Neural progenitor cell (in vitro differentiated cells): ENCODE measurements at places on chromosomes 3 and 15. TPM values are rescaled to one million over a fixed set of nuclear protein-coding genes. Genes with fewer than 3 reads are reported as not detected.

The MORC1 gene
- not detected in 2 replicates for total RNA-seq

GRCh38 chr3:172751175-172751704 is 714 bp downstream of the ECT2 start:
- peaks cover 34% of the 10 kb centered on the region for H3K36me3 ChIP-seq
- H3K27ac ChIP-seq: peak overlapping the region; percentile 81
- peak; percentile 48 for DNase-seq
- peak overlapping the region; percentile 95 for H3K4me3 ChIP-seq

The TCF12 gene
- 130 and 149 TPM in 2 replicates for total RNA-seq

GRCh38 chr3:110494728-110495127 is 576.9 kb upstream of the NECTIN3 start:
- no peak overlapping the region for H3K4me3 ChIP-seq
- no peak for DNase-seq

DNA sequence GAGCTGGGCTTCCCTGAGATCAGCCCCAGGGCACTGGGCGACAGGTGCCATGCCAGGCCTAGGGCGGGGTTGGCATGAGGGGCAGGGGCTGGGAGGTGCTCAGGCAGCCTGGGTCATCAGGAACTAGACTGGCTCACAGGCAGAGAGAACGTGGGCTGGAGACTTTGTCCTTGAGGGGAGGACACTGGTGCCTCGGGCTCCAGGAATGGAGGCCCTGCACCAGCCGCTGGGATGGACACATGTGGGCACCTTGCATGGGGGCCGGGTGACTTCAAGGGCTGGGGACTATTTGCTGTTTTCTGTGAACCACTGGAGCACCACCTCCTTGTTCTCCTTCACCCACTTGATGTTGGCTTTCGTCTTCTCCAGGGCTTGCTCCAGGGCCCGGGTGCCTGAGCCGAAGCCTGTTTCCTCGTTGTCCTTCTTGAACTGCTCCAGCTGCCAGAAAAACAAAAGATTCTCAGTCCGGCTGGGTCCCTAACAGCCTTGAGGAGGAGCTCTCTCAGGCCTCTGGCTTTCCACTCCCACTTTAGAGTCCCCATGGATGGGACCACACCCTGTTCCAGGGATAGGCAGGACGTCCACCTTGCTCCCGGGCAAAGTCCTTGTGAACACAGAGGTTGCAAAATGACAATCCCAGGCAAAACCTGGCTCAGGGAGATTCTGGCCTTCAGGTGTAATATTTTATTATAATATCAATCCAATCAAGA is 9.1 kb downstream of the MESP2 start:
- H3K27ac ChIP-seq: no peak overlapping the region
- H3K4me3 ChIP-seq: no peak overlapping the region
- no peaks in the 10 kb centered on the region for H3K4me1 ChIP-seq
- no peaks in the 10 kb centered on the region for H3K27me3 ChIP-seq
- no peaks in the 10 kb centered on the region for H3K36me3 ChIP-seq

GRCh38 chr3:162973428-162973917 is 1476.9 kb downstream of the OTOL1 start:
- H3K27ac ChIP-seq: no peak overlapping the region
- no peaks in the 10 kb centered on the region for H3K36me3 ChIP-seq
- H3K4me3 ChIP-seq: no peak overlapping the region

- DNase-seq: no peak
- H3K27me3 ChIP-seq: no peaks in the 10 kb centered on the region
- H3K27ac ChIP-seq: no peak overlapping the region
Measured at GRCh38 chr15:94086341-94086740, 145.0 kb upstream of the MCTP2 start.

The CLDN18 gene
- total RNA-seq: not detected in 2 replicates

The CCR8 gene
- not detected in 2 replicates for total RNA-seq
